ENCODE measurements at places on chromosomes 7 and 10.

DNA sequence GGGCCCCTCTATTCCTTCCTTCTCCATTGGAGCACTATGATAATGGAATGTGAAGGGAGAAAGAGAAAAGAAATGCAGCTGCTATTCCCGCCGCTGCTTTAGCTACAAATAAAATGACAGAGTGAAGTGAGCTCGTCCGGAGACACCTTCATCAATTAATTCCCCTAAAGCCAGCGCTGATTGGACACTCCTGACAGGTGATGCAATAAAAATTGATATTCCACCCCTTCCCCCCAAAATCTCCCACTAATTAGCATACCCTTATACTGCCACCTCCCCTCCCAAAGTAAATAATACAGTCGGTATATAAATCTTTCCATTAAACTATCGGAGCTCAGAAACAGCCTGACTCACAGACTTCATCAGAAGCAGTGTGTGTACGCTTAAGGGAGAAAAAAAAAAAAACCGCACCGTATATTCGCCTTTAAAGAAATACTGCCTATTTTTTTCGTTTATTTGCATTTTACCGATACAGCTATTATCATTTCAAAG lies 7.3 kb downstream of the SKIDA1 start:
- no peak for DNase-seq

GRCh38 chr10:3838460-3839437 lies 53.7 kb upstream of the KLF6 start:
- peak; percentile 79 for DNase-seq

- peak; percentile 18 for DNase-seq
Measured at GRCh38 chr10:69202332-69202731, 17.8 kb upstream of the HKDC1 start.

GRCh38 chr10:10564081-10564794 lies 453.4 kb upstream of the CELF2 start:
- DNase-seq = no peak

- peak; percentile 97 for DNase-seq
Measured at GRCh38 chr10:112985690-112986543, 35.9 kb downstream of the TCF7L2 start.

- DNase-seq = no peak
Measured at GRCh38 chr7:105270117-105270516, 118.6 kb downstream of the SRPK2 start.

DNA sequence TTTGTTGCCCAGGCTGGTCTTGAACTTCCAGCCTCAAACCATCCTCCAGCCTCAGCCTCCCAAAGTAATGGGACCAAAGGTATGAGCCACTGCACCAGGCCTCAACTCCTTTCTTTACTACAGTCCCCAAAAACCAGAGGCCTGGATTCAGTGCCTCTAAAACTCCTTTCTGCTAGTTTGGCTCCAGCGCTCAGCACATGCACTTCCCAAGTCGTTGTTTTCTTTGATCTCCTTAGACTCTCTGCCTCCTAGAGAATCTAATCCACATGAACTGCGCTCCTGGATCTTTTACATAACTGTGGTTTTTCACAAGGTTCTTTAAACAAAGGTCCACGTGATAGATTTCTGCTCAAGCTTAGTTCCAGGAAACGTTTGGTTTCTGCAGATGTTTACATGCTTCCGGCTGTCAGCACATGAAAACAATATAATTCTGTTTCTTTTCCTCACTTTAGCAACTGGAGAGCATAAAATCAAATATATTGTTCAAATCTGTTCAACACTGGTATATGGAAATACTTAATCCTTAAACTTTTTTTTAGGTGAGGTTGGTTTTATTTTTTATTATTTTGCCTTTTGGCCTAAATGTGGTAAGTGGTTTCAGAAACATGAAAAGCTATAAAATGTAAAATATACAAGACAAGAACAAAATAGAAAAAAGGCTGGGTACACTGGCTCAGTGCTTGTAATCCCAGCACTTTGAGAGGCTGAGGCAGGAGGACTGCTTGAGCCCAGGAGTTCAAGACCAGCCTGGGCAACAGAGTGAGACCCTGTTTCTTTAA lies 270.5 kb upstream of the MKLN1 start:
- DNase-seq = peak; percentile 48

GRCh38 chr7:4775848-4776623 lies 613 bp downstream of the AP5Z1 start:
- DNase-seq = peak; percentile 60

DNA sequence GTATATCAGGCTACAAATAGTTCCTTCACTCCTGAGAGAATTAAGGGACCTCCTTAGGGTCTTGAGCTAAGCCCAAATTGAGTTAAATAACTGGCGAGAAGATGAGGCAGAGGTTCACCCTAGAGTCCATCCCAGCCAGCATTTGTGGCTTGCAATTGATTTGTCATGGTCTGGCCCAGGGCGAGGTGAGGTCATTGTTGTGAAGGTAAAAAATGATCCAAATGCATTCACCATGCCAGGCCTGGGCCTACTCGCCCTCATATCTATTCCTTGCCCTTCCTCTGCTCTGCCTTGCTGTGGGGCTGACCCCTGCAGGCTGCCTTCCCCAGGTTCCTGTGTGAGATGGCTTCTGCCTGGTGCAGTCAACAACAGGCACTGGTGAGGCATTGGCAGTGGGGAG lies 207.2 kb downstream of the ZNF365 start:
- DNase-seq = no peak

DNA sequence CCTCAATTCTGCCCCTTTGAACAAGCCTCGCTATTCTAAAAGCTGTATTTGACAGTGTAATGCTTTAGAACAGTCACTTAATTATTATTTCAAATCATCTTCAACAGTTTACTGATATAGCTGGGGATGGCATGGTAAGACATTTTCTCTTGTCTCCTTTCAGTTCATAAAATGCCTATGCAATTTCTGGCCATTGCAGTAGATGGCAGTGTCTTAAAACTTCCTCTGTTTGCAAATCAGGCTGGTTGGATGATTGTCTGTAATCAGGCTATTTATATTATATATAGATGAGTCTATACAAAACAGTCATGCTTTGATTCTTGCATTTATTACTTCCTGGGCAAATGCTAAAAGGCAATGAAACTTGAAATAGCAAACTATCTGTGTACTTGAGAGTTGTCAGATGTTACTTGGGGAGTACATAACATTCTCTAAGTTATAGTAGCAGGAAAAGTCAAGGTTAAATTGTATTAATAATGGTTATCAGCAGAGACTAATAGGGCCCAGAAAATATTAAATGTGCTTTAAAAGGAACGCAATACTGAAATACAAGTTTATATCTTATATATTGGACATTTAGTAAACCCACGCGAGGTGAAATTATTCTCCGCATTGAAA lies 55.5 kb upstream of the LHFPL3 start:
- DNase-seq = peak; percentile 25

DNA sequence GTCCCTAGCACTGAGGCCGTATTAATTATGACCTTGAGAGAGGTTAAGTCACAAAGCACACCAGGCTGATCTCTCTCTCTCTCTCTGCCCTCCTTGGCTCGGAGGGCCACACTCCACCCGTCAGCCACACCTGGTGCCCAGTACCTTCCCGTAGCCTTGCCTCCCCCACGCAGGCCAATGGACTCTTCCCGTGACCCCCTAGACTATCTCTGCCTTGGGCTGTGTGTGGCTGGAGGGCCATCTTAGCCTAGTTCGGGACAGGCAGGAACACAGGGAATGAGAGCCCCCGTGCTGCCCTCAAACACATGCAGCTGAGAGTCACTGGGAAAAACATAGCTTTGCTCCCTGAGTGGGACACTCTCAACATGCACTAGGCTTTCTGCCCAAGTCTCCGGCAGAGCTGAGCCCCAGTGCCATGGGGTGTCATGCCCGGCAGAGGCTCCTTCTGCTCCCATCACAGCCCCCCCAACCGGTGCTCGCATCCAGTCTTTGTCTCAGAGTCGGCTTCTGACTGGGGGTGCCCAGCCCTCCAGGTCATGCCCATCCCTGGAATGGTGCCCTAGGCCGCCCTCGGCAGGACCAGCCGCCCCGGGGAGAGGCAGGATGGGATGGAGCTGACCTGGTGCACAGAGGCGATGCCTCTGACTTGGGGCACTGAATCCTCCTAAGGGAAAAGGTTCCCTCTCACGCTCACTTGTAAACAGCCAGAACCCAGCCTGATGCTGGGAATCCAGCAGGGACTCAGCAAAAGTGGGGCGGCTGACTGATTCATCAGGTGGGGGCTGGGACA lies 63.0 kb downstream of the TCERG1L start:
- no peak for DNase-seq

GRCh38 chr10:125029584-125030242 lies 87.8 kb downstream of the ZRANB1 start:
- DNase-seq = no peak

GRCh38 chr7:3107228-3107763 lies 63.6 kb upstream of the CARD11 start:
- no peak for DNase-seq

DNA sequence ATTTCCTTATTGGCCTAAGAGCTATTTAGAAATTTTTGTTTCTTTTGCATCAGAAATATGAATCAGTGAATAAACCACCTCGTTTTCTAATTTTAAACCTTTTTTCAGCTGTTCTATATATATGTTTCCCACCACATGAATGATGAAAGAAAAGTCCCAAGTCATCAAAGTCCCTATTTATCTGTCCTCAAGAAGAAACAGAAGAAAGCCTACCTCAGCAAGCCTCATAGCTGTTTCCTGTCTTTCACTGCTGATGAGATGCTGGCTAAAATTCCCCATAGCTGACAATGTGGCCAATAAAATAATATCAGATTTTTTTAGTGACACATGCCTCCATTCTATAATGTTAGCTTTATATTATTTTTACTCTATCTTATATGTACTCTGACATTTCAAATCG lies 54.2 kb downstream of the SEC61G start:
- DNase-seq = no peak

DNA sequence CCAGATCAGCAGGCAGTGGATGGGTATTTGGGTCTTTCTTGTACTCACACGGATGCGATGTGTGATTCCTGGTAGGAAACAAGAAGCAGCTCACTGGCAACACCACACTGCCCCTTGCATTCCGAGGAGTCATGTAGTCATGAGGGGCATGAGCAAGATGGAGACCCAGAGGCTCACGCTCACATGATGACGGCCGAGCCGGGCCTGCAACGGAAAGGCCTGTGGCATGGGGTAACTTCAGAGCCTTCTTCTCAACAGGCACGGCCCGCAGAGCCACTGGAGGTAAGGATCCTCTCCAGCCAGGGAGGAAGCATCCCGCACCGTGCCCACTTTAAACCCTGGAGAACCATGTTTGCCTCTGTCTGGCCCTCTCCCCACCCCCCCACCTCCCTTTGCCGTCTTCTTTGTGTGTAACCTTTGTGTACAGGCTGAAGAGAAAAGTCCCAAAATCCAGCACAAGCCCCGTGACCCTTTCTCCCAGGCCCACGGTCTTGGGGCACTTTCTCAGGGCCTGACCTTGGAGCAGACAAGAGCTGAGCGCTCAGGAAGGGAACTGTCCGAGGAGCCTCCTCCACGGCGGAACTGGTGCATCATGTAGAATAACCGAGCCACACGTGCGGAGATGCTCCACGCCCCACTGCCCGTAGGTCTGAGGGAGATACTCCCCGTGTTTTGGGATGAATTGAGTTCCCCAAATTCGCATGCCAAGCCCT lies 516.4 kb downstream of the DNAJB6 start:
- DNase-seq = peak; percentile 47

GRCh38 chr10:69506487-69506833 lies 55.2 kb downstream of the TSPAN15 start:
- DNase-seq = no peak

DNA sequence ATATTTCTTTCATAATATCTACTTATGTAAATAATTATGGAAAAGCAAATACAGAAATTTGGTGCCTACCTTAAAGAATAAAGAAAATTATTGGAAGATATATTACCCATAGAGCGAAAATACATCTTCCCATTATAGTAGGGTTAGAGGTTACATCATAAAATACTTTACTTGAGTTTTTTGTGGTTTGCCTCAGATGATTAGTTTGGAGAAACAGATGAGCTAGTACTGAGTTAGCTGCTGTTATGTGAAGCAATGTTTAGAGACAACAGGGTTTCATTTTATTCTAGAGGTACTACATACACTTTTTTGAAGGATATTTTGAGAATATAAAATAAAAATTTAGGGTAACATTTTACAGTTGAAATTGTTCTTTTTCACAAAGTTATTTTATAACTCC lies 2.9 kb upstream of the MLLT10 start:
- DNase-seq = peak; percentile 44

DNA sequence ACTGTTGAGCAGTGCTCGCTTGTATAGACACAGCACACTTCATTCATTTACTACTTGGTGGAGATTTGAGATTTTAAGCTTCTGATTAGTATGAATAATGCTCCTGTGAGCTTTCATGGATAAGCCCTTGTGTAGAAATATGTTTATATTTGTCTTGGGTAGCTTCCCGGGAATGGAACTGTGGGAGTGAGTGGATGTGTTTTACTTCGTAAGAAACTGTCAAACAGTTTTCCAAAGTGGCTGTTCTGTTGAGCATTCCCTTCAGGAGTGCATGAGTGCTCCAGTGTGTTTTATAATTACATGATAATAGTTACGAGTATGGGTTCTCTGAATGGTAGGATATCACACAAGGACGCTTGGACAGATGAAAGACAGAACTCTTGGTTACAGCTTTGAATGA lies 49.4 kb downstream of the VWC2 start:
- no peak for DNase-seq

DNA sequence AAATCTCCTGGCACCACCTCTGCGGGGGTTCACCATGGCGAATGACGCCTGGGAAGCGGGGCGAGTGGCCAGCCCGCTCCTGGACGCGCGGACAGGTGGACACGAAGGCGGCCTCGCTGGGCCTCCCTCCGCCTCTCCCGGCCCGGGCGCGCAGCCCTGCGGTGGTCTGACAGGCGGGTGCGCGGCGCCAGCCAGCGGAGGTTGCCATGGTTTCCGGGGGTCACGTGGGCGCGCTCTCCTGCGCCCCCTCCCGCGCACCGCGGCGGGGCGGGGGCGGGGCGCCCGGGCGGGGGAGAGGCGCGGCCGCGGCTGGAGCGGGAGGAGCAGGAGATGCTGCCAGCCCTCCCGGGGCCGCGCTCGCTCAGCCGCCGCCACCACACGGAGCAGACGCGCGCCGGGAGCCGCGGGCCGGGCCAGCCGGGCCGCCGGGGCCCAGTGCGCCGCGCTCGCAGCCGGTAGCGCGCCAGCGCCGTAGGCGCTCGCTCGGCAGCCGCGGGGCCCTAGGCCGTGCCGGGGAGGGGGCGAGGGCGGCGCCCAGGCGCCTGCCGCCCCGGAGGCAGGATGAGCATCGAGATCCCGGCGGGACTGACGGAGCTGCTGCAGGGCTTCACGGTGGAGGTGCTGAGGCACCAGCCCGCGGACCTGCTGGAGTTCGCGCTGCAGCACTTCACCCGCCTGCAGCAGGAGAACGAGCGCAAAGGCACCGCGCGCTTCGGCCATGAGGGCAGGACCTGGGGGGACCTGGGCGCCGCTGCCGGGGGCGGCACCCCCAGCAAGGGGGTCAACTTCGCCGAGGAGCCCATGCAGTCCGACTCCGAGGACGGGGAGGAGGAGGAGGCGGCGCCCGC lies at the start of gene PRKAR2B:
PRKAR2B (plus strand) TSS at position 359 of the 848 bp plus-strand sequence; CDS start at position 562, 203 bp downstream.
- DNase-seq = peak; percentile 57
